Right kidney (tissue), 9 donors: ENCODE measurements at places on chromosomes 11 and 22.

GRCh38 chr11:45432100-45432499 is 146.0 kb upstream of the SYT13 start:
- DNase-seq: no peak

DNA sequence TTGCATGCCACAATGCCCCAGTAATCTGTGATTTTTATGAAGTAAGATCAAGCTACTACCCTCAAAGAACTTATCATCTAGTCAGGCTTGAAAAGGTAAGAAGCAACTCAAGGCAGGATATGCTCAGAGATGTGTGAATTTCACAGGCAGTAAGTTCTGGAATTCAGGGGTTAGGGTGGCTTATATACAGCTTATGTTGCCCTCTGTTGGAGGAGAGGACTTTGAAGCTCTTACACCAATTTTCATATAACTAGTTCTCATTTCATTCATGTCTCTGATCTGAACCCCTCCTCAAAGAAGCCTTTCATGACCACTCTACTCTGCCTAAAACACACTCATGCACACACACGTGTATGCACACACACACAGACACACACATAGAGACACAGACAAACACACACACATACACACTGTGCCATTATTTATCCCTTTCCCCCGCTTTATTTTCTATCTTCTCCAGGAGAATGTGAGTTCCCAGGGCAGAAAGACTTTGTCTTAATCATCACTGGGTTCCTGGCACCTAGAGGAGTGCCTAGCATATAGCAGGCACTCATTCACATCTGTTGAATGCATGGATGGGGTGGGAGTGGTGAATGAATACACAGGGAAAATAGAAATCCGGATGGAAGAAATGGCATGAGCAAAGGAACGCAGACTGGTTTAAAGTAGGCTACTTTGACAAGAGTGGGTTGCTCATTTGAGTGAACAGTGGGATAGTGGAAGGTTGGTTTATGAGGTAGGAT is 220.7 kb upstream of the ZBED5 start:
- DNase-seq: no peak

DNA sequence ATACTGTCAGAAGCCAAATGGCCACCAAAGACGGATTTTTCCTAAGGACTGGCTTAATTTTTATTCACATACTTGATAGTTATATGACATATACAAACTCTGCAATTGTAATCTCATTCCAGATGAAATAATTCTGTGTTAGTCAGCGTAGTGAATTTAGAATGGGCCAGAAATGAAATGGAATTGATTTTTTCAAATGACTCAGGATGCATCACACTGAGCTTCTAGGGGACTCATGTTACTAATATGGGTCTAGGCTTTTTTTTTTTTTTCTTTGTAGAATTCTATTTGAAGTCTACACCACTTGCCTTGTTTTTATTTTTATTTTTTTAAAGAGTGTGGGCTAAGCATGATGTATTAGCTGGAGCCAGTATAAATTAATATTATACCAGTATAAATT is 62.7 kb downstream of the SPECC1L start:
- DNase-seq: no peak

DNA sequence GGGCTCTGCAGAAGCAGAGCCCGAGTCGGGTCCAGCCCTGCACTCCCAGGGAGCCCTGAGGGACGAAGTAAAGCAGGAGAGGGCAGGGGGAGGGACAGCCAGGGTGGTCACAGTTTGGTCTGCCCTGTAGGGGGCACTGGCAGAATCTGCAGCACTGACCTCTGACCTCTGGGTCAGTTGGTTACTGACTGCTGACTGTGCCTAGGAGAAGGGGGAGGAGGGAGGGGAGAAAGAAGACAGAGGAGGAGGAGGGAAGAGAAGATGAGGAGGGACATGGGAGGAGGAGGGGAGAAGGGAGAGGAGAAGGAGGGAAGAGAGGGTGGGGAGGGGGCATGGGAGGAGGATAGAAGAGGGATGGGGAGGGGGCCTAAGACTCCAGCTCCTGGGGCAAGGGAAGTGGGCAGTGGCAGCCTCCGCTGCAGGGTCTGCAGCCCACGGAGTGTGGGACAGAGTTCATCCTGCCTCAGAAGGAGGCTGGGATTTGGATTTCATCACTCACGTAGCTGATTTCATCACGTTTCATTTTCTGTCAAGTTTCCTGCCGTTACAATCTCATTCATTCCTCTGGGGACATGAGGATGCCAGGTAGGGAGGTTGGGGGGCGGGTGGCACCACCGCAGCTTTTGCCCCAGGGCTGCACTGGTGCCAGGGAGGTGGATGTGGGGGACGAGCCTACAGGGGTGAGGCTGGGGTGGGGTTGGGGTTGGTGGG is 55.2 kb downstream of the FLRT1 start:
- no peak for DNase-seq

DNA sequence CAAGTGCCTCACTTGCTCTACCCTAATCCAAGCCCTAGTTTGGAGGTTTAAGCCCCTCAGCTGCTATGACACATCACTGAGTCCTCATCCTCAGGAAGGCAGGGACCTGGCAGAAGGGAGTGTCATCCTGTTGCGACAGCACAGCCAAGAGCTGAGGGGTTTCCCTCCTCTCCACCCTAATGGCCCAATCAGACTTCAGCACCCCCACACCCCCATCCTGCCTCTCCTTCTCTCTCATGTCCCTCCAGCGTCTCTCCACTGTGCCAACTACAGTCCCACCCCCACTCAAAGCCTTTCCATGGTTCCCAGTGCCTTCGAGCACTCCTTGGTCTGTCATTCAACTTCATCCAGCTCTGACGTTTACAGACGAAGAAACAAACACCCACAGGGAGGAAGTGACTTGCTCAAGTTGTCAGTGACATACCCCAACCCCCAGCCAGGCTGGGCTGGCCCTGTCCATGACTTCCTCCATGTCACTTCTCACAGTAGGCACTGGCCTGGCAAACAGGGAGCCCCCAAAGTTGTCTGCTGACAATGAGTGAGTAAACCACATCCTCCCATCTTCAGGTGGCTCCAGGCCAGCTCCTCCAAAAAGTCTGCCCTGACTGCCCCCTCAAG is 15.6 kb downstream of the ARAP1 start:
- DNase-seq: no peak

GRCh38 chr11:56533054-56533740 is 9.9 kb downstream of the OR5M11 start:
- DNase-seq: no peak

DNA sequence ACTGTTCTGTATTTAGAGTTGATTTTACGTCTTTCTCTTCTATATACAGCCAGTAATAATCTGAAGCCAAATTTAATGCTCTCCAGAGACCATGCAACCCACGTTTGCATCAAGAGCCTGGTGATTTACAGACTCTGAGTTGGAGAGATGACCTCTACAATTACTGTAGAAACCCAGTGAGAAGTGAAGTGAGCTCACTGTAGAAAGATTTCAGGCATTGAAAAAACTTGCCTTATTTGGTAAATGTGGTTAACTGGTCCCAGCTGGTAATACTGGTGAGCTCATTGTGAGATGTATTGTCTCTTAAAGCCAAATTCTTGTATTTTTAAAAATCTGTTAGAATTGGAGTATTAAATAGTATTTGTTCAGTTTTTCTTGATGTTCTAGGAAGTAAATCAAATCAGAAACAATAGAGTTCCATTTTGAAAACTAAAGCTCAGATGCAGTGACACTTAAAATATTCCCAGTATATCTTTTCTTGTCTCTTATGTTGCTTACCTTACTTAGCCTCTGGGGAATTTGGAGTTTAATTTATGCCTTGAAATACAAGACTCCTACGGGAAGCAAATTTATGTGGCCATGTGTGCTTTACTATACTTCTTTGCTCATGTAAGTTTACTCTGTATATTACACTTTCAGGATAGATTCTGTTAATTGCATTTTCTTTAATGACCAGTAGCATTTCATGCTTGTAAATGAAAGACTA is 189.9 kb downstream of the ARHGAP42 start:
- DNase-seq: peak; percentile 23

- no peak for DNase-seq
Measured at GRCh38 chr22:17106785-17107546, 14.2 kb downstream of the TMEM121B start.

GRCh38 chr11:130719220-130719915 is 196.9 kb downstream of the SNX19 start:
- DNase-seq: peak; percentile 47

DNA sequence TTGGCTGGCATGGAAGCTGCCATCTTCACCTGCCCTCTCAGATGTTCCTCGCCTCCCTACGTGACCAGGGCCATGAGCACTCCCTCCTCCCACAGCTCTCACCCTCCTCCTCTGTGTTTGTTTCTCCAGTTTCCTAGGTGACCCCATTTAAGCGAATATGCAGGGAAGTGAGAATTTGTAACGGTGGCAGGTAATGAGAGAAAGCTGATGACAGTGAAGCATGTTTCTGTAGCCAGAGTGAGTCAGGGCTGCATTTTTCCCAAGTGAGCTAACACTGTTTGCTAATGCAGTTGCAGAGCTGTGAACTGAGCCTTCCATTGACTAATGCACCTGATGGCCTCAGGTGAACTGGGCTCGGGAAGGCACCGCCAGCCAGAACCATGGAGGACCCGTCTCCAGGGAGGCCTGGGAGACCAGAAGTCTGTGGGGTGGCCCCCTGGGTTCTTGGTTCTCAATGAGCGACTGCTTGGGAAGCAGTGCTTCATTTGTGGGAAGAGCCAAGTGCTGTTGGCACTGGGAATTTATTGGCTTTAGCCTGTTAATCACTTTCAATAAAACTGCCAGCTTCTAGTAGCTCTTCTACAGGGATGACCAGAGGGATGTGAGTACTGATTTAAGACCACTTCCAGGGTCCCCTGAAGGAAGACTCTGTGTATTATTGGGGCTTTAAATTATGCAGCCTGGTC is 64.5 kb downstream of the BARX2 start:
- peak; percentile 35 for DNase-seq

DNA sequence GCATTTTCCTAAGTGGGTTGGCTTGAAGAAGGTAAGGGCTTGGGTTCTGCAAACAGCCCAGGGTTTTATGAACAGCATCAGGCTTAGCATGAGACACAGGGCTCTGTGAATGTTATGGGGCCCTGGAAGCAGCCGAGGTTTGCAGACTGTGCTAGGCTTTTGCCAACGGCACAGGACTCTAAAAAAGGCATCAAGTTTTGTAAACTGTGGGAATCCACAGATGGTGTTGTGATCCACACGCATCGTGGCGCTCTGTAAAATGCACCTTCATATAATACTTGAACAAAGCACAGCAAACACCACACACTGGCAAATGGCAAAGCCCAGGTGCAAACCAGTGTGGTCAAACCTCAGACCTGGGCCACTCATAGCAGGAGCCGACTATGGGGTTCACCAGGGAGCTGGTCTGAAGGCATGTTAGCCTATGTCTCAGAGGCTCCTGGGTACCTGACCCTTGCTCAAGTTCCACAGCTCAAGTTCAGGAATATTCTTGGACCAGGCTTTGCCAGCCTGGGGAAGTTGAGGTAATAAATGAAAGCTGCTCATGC is 2.4 kb upstream of the SLCO2B1 start:
- DNase-seq: no peak

- DNase-seq: peak; percentile 50
Measured at GRCh38 chr11:9506489-9507276, 45.9 kb downstream of the ZNF143 start.

DNA sequence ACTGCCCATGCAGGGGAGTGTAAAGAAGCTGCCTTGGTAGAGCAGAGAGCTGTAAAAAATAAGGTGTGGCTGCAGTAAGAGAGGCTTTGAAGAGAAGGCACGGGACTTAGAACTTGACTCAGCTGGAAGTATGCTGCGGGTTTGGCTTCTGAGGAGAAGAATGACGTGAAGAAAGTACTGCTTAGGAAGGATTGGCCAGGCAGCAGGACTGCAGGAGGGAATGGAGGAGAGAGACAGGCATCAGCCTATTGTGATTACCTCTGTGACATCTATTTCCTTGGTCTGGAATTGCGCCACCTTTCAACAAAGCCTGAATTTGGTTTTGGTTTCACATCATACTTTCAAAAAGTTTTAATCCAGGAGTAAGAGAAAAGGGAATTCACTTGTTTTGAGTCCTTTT is 22.5 kb downstream of the PRRG4 start:
- no peak for DNase-seq

DNA sequence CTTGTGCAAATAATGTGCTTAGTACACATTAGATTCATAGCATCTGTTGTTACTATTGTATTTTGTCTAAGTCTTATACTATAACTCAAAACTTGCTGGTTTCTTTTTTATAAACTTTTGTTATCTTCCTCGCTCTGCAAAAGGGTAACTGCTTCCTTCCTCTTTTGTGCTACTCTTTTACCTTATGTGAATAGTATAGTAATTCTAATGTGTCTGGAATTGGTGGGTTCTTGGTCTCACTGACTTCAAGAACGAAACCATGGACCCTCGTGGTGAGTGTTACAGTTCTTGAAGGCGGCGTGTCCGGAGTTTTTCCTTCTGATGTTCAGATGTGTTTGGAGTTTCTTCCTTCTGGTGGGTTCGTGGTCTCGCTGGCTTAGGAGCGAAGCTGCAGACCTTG is 563.1 kb upstream of the LUZP2 start:
- DNase-seq: no peak

DNA sequence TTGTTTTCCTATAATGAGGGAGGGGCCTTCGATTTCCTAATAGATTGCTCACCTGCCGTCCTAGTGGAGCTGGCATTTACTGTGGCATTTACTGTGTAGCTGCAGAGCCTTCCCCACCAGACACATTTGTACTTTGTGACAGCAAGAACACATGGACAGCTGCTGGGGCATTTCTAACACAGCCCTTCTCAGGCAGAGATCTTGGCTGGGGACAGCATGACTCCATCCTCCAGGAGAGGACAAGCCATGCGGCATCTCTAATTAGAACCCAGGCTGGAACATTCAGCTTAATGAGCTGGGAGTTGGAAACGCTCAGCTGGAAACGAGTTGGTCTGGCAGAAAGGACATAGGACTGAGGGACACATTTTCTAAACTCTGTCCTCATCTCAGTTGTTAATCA is 887.5 kb downstream of the NTM start:
- no peak for DNase-seq

GRCh38 chr11:106329273-106330018 is 252.0 kb downstream of the AASDHPPT start:
- no peak for DNase-seq

GRCh38 chr22:24968066-24968561 is 15.6 kb downstream of the KIAA1671 start:
- DNase-seq: no peak

GRCh38 chr11:59184691-59185339 is 12.9 kb downstream of the DTX4 start:
- no peak for DNase-seq

GRCh38 chr11:116512841-116513240 is 259.9 kb downstream of the BUD13 start:
- no peak for DNase-seq

DNA sequence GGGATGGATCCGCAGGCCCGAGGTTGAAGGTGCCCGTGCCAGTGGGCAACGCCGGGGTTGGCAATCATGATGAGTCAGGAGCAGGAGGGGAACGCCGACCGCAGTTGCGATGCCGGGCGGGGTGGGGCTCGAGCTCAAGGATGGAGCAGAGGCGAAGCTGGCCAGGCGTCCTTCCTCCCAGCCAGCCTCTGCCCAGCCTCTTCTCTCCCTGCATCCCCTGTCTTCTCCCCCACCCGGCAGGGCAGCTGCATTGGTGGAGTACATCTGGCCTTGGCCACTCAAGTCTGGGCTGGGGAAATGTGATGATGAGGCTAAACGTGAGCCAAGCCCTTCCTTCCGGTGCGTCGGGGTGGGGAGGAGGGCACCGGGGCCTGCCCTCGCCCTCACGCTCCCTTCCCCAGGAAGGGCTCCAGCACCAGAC is 3.9 kb downstream of the IFITM10 start:
- DNase-seq: no peak
